ENCODE measurements at places on chromosomes 11 and 22.

- no peak for DNase-seq
Measured at GRCh38 chr11:114168691-114169090, 109.2 kb downstream of the ZBTB16 start.

- no peak for DNase-seq
Measured at GRCh38 chr22:49554741-49555140, 272.9 kb downstream of the BRD1 start.

- DNase-seq: no peak
Measured at GRCh38 chr11:65576232-65576866, 496 bp downstream of the EHBP1L1 start.

DNA sequence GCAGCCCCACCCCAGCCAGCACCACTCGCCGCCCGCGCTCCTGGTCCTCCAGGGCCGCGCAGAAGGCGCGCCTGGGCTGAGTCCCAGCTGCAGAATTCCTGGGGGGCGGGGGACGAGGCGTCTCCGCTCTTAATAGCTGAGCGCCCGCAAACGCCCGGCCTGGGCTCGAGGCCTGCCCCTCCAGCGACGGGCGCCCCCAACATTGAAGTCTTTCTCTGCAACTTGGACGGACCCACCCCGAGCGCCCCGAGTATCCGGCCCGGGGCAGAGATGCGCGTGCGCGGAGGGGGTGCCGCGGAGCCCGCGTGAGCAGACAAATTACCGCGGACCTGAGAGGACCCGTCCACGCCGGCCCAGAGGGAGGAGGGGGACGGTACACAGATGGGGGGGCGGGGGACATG is 6.7 kb upstream of the SYT7 start:
- peak; percentile 52 for DNase-seq

- DNase-seq: no peak
Measured at GRCh38 chr22:25775531-25775930, 33.5 kb downstream of the MYO18B start.

GRCh38 chr11:10495464-10495786 is 40.4 kb downstream of the AMPD3 start:
- no peak for DNase-seq

DNA sequence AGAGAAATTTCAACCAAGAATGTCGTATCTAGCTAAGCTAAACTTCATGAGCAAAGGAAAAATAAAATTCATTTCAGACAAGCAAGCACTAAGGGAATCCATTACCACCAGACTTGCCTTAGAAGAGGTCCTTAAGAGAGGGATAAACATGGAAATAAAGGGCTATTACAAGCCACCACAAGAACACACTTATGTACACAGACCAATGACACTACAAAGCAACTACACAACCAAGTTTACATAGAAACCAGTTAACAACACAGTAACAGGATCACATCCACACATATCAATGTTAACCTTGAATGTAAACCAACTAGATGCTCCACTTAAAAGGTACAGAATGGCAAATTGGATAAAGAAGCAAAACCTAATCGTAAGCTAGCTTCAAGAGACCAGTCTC is 38.0 kb downstream of the TMEM123 start:
- DNase-seq: no peak

DNA sequence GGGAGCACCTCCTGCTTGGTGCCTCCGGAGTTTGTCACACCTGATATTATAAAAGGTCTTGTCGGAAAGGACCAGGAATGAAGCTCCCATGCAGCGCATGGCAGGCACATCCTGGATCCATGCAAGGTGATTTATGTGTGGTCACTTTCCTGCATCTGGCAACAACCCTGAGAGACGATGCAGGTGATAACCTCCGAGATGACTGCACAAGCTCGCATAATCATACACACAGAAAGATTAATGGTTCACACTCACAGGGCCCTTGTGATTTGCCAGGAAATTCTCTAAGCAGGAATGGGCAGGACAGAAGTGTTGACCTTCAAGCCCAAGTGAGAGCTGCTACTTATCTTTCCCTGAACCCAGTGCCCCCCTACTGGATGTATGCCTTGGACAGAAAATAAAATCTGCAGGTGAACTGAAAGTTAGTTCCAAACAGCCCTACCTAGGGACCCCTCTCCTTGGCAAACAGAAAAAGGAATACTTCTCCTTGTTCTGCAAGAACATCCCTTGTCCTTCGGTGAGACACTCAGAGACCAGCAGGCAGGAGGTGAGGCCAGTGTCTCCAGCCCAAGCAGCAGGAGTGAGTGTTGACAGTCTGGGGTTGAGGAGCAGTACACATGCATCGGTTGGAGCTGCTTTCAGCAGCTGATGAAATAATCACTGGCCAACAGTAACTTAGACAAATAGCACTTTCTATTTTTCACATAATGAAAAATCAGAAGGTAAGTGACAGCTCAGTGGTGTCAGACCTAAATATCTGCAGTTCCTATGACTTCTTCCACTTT is 619.4 kb upstream of the B3GAT1 start:
- DNase-seq: no peak

- no peak for DNase-seq
Measured at GRCh38 chr11:75159151-75159953, 8.4 kb downstream of the SLCO2B1 start.

DNA sequence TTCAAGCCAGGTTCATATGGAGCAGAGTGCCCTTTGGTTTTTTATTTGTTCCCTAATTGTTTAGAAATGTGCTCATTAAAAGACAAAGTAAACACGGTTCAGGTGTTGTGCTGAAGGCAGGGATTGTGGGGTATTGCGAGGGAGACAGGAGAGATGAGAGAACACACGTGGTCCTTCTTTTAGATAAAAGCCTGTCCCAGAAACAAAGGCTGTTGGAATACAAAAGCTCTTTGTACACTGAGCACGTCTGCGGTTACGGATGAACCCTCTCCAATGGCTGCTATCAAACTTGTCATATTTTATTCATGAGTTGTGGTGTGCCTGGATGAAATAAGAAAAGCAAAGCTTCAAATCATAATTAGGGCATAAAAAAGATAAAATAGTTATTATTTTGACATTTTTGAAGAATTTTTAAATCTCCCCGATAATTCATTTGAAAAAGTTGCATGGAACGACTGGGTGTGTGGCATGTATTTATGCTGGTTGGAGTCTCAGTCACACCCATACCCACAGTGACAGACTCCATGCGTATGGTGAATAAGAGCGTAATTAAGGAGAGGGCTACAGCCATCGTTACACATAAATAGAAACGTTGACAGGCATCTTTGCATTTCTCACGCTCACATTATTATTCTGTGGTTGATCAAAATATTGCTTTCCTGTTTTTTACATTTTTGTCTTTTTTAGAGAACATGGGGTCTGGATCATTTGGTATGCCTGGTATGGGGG is 92.9 kb downstream of the NELL1 start:
- peak; percentile 49 for DNase-seq

- DNase-seq: no peak
Measured at GRCh38 chr11:110772863-110773262, 60.6 kb upstream of the ARHGAP20 start.

- DNase-seq: no peak
Measured at GRCh38 chr22:40405178-40406062, 35.0 kb downstream of the SGSM3 start.

- DNase-seq: no peak
Measured at GRCh38 chr11:101439488-101439887, 144.3 kb downstream of the TRPC6 start.

DNA sequence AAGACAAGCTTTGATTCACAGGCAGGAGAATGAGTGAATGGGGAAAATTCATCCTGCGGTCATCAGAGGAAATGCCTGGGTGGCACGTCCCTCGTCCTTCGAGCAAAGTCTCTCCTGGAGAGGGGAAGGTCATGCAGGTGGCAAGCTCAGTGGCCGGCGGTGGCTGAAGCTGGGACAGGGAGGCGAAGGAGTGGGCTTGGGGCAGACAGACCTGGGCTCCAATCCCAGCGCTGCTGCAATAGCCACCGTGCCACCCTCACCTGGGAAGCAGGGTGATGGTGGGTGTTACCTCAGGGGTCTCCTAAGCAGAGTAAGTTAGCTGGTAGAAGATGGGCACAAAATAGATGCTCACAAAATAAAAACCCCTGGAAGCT is 22.4 kb upstream of the CACNG2 start:
- DNase-seq: peak; percentile 7

GRCh38 chr11:44335052-44335760 is 25.3 kb upstream of the ALX4 start:
- DNase-seq: no peak

GRCh38 chr11:9784602-9785315 is 120.9 kb downstream of the SWAP70 start:
- no peak for DNase-seq

DNA sequence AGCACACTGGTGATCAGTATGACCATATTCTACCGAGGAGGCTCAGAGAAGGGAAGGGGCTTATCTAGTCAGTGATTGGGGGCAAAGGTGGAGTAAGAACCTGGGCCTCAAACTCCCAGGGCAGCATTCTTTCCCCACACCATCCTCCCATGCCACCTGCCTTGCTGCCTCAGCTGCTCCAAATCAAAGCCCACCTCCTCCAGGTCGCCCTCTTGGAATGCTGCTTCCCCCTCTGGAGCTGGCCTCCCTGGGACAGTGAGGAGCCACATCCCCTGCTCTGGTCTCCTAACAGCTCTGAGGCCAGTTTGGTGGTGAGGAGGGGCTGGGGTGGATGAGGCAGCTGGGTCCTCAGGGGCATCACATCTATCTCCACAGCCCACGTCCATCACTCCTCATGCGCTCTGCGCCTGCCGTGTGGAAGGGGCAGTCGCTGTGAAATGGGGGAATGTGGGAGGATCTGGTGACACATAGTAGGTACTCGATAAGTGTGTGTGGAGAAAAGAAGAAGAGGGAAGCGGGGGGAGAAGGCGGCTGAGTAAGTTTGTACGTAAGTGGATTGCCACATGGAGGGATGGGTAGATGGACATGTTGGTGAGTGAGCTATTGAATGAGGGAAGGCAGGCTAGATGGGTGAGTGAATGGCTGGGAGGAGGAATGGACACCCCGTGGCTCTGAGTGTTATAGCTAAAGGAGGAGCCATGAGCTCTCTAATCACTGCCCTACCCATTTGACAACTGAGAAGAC is 16.1 kb upstream of the ARHGEF17 start:
- DNase-seq: no peak

GRCh38 chr11:10349806-10350205 is 44.9 kb downstream of the ADM start:
- no peak for DNase-seq

- peak; percentile 40 for DNase-seq
Measured at GRCh38 chr11:6418557-6419008, 311 bp downstream of the APBB1 start.
